ENCODE measurements at places on chromosomes 1 and 21.

DNA sequence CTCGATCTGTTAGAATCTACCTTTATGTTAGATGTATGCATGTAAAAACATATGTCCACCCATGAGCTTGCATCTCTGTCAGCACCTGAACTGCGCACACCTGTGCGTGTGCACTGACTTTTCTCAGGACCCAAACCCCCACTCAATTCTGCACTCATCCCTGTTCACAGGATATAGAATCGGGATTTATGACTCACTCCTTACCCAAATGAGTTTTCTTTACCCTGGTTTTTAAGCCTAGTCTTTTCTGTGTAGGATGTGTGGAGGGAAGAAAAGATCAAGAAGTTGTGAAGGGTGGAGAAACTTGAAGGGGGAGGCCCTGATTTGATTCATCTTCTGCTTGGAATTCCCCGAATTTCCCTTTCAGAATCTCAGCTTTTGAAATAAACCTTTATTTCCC is 2.4 kb downstream of the ACKR1 start:
- no peak for DNase-seq

GRCh38 chr1:178417858-178418257 is 78.9 kb downstream of the CLEC20A start:
- peak; percentile 68 for DNase-seq

- DNase-seq: peak; percentile 29
Measured at GRCh38 chr1:236830560-236830959, 35.5 kb downstream of the MTR start.

- DNase-seq: no peak
Measured at GRCh38 chr1:218108034-218108433, 177.1 kb upstream of the RRP15 start.

GRCh38 chr1:165144757-165145397 is 211.6 kb downstream of the LMX1A start:
- peak; percentile 84 for DNase-seq

GRCh38 chr1:160093624-160094290 is 4.7 kb downstream of the IGSF8 start:
- no peak for DNase-seq

- DNase-seq: no peak
Measured at GRCh38 chr1:90732136-90732535, 15.0 kb upstream of the BARHL2 start.

- DNase-seq: no peak
Measured at GRCh38 chr1:205600085-205600484, 31.7 kb downstream of the ELK4 start.

- DNase-seq: no peak
Measured at GRCh38 chr1:223110952-223111351, 32.1 kb downstream of the TLR5 start.

DNA sequence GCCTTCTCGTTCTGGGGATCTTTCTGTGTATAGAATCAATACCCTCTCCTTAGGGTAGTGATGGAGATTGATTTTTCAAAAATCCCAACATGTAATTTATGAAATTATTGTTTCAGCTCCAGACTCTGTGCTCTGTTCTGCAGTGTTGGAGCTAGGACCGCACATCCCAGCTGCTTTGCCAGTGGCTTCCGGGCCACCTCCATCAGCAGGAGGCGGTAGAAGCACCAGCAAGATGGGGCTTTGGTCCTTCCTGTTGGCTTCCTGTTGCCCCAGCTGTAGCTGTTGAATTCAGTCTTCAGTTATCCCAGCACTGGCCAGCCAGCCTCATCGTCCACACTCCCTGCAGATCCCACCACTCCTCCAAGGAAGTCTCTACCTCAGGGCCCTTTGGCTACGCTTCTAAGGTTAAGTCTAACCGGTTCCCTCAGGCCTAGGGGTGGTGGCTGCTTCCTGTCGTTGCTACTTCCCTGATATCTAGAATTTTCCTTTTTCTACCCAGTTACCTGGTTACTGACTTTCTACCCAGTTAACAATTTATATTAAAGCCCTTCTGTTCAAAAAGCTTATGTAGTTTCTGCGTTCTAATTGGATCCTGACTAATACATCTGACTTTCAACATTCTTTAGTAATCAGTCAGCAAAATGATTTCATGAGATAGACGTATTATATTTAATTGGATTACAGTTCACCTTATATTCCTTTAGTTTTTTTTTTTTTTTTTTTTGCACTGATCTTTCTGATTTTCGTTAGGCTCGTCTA is 24.6 kb downstream of the GALNT2 start:
- DNase-seq: no peak

GRCh38 chr1:231324660-231325059 is 13.0 kb downstream of the EXOC8 start:
- DNase-seq: no peak

GRCh38 chr21:27258742-27259448 is 292.0 kb upstream of the ADAMTS5 start:
- peak; percentile 57 for DNase-seq

DNA sequence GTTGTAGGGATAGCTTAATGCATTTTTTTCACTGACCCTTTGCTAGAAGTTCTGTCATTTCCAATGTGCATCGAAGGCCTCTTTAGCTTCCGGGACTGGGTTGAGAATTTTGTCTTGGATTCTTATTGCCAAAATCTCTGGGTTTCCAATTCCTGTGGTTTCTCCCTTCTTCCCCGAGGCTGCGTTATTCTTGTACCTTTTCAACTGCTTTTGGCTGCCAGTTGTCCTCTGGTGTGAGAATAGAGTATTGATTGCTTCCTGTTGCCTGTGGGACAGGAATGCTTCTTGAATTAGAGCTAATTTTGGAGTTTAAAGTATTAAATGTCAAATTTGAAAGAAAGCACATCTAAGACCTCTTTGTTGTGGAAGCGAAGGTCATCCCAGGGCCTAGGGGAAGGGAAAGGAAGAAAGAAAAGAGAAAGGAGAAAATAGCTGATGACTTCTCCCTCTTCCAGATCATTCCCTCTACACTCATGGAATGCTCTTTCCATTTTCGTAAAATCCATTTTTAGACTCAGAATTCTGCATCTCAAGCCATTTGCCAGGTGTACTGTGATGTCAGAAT is 21.1 kb downstream of the HUNK start:
- no peak for DNase-seq

GRCh38 chr1:29282924-29283803 is 46.8 kb downstream of the PTPRU start:
- peak; percentile 36 for DNase-seq

DNA sequence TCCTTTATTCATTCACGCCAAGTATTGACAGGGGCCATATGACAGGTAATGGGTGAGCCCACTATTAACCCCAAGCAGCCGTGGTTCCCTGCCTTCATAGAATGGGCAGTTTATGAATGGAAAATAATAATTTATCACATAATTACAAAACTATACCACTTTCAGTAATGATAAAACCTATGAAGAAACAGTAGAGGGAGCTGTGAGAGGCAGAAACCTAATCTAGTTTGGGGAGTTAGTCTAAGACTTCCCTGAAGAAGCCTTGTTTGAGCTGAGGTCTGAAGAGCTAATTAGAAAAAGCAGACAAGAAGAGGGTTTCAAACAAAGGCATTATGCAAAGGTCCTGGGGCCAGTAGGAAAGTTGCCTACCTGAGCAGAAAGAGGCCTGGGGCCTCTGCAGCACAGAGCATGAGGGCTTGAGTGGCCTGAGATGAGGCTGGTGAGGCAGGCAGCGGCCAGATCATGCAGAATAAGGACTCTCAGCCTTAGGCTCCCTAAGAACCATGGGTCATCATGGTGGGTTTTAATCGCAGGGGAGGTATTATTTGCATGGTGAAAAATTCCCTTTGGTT is 142.8 kb downstream of the ATG4C start:
- DNase-seq: no peak

Data from muscle of back (tissue), 13 donors.